ENCODE measurements at places on chromosomes 11 and 22.

DNA sequence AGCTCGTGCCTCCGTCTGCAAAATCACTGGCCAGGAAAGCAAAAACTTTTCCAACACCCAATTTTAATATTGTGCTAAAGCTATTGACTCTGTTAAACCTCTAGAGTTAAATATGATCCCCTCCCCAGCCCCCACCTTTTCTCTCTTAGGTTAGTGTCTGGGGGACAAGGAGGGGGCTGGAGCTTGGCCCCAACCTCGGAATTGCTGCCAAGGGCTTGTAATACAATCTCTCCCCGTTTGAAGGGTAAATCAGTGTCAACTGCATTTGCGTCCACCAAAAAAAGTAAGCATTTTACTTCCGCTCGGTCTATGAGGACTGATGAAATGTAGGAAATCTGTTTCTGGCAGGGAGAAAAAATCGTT lies at the start of gene GAS2:
TSS of gene GAS2 (plus strand) at position 287 of the 363 bp plus-strand sequence. CDS start 8,259 bp downstream, outside the sequence.
- no peak for DNase-seq

- DNase-seq, result no peak
Measured at GRCh38 chr11:77346906-77347603, 45.6 kb upstream of the GDPD4 start.

- DNase-seq, result no peak
Measured at GRCh38 chr11:67317888-67318555, 14.7 kb downstream of the SSH3 start.

DNA sequence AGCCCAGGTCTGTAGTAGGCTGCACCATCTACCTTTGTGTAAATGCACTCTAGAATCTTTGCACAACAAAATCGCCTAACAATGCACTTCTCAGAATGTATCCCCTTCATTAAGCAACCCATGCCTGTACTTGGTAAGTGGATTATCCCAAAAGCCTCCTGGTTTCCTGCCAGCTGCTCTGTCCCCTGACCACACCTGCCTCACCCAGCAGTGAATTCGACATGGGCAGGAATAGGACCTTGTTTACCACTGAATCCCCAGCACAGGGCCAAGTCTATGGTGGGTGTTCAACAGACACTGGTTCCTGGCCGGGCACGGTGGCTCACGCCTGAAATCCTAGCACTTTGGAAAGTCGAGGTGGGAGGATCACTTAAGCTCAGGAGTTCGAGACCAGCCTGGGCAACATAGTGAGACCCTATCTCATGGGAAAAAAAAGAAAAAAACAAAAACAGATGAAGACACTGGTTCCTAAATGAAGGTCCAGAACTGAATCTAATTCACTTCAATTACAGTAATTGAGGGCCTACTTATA lies 5.1 kb upstream of the SYCE3 start:
- no peak for DNase-seq

DNA sequence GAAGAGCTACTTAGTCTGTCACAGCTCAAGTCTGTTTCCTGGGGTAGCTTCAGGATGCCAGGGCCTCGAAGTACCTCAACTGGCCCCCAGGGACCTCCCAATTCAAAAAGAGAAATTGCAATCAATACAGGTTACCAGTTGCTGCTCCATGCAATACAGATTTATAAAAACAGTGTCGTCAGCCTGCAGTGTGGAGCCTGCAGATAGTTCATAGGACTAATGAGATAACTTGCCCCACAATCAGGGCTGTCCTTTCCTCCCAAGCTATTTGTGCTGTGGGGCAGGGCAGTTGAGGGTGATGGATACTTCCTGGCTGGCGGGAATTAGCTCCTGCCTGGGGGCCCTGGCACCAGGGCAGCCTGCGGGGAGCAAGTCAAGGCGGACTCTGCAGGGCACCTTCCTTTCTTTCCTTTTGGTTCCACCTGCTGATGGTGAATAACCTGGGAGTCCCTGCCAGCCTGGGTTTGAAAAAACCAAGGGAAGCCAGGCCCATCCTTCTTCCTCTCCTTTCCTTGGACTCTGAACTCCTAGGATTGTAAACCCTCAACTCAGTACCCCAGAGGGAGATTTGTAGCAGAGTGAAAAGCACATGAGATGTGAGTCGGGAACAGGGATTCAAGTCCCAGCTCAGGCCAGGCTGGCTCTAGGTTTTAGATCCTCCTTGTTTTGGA lies 216.6 kb downstream of the CEP164 start:
- no peak for DNase-seq

DNA sequence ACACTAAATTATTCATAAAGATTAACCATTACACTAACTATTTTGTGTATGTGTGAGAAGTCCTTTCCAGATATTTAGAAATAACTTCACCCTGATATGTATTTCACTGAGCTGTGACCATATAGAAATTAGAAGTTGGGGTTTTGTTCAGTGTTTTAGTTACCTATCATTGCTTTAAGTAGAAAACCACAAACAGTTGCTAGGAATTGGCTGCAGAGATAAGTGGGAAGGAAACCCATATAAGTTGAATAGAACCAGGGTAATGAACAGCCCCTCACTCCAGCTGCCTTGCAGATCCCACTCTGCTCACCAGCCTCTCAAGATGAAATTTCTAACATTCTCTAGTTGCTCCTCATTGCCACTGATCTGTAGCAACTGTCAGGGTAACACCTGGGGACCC lies 10.3 kb downstream of the SRSF8 start:
- DNase-seq, result no peak

GRCh38 chr11:122979815-122980595 lies 1.6 kb downstream of the BSX start:
- no peak for DNase-seq

GRCh38 chr11:134014511-134014910 lies 54.4 kb upstream of the JAM3 start:
- no peak for DNase-seq

DNA sequence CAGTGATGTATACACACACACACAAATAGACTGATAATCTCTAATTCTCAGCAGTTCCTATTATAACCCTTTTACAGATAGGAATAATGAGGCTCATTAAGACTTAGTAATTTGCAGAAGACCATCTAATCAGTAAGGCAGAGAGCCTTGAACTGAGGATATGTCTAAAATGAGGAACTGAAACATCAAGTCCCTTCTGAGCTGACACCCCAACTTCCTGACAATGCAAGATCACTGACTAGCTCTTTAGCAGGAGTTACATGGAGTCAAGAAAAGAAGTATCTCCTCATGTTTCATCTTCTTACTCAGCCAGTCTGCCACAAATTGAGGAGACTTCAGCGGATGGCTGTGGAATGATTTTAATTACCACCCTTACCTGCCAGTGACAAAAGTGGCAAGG lies 193.0 kb downstream of the MSANTD4 start:
- no peak for DNase-seq

GRCh38 chr11:61912991-61913698 lies 4.2 kb downstream of the RAB3IL1 start:
- DNase-seq, result no peak

- DNase-seq, result no peak
Measured at GRCh38 chr11:42251984-42252383, 792.5 kb upstream of the LRRC4C start.

DNA sequence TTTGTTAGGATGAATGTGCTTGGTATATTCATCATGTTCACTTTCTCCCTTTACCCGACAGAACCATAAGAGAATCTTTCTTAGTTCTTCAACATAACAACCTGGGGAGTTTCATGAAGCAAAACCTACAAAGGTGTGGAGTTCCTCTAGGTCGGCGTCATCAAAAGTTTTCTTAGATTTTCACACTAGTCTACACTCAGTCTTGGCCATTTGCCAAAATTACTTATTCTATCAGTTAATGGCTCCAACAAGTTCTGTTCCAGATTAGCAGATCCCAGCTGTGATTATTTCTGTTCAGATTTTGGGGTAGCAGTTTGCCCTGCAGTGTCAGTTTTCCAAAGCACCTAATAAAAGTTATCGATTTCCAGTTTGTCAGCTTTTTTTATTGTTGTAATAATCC lies 935.8 kb upstream of the RAG2 start:
- DNase-seq, result no peak

- no peak for DNase-seq
Measured at GRCh38 chr22:44543781-44544477, 45.9 kb upstream of the RTL6 start.

DNA sequence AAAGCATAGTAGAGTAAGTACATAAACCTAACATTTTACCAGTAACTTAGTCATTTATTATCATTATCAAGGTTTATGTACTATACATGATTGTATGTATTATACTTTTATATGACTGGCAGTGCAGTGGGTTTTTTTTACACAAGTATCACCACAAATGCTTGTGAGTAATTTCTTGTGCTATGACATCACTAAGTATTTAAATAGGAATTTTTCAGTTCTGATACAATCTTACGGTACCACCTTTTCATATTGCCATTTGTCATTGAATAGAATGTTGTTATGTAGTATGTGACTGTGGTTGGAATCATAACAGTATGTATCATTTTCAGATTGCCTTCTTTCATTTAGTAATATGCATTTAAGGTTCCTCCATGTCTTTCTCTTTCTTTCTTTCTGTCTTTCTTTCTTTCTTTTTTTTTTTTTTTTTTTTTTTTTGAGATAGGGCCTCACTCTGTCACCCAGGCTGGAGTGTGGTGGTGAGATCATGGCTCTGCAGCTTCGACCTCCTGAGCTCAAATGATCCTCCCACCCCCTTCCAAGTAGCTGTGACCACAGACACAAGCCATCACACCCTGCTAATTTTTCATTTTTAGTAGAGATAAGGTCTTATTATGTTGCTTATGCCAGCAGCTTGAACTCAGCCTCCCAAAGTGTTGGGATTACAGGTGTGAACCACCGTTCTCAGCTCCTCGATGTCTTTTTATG lies 18.6 kb downstream of the ATM start:
- no peak for DNase-seq

GRCh38 chr11:4191031-4191571 lies 96.5 kb downstream of the RRM1 start:
- DNase-seq, result no peak

- DNase-seq, result no peak
Measured at GRCh38 chr11:46210133-46210636, 67.3 kb upstream of the CREB3L1 start.

DNA sequence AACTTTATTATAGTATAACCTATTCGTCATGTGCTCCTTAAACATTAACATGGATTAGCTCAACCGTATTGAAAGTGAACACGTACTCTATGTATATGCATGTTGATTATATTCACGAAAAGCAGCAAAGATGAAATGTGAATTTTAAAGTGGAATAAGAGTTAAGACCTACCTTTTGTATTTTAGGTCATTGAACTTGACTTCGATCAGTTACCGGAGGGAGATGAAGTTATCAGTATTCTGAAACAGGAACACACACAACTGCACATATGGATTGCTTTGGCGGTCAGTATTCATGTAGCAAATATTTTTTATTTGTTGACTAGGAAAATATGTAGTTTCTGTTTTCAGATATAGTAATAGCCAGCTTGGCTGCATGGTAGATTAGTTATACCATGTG lies 1.4 kb downstream of the CTR9 start:
- DNase-seq, result no peak

DNA sequence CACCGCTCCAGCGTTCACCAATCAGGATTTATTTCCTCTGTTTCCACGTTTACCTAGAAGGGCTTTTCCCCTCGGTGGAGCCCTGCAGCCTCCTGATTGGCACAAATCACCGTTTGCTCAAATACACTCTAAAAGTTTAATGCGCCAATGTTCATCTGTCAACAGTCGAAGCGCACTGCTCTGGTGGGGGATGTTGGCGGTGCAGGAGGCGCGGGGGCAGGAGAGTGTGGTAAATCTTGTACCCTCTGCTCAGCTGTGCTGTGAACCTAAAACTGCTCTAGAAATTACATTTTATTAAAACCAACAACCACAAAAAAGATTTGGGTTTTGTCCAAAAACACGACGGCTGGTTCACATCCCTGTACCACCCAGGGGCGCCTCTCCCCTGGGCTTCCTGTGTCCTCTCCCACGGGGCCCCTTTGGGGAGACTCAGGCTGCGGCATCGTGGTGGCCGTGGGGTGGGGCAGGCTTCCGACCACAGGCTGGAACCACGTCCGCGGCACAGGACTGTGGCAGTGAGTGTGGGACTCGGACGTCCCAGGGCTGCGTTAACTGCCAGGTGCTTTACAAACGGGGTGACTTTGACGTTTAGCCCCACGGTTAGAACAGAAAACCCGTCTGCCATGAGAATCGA lies 13.5 kb downstream of the TTLL8 start:
- no peak for DNase-seq

GRCh38 chr22:31497148-31497938 lies 1.0 kb downstream of the SFI1 start:
- DNase-seq, result peak; percentile 68

- no peak for DNase-seq
Measured at GRCh38 chr11:66317322-66317722, 478 bp upstream of the CD248 start.

DNA sequence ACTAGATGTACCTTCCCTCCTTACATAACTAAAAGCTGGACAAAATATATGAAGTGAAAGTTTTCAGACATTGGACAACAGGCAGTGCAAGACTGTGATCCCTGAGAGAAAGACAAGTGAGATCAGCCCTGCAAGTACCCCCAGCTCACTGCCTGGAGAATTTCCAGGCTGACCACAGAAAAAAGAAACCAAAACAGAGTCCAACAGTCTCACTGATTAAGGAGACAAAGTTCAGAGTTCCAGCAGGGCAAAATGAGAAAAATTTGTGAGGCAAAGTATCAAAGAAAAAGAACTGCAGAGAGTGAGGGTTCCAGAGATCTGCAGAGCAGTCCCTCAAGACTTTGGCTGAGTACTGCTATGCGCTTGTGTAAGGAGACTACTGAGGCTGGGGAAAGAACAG lies 47.3 kb upstream of the TMEM45B start:
- DNase-seq, result no peak

DNA sequence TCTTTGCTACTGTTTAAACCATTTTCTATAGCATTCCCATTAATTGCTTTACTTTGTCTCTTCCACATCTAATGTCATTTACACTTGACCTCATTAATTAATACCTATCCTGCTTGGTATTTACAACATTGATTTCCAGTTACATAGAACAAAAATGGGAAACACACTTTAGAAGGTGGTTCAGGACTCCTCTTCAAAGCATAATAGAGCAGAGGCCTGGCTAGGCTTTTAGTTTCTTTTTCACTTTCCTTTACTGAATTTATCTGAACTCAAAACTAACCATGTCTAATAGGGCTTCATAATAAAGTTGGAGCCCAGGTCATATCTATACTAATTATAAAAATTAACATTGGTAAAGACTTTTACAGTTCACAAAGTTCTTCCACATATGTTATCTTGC lies 648.0 kb upstream of the KIRREL3 start:
- DNase-seq, result no peak

GRCh38 chr11:29755474-29755873 lies 261.4 kb downstream of the KCNA4 start:
- no peak for DNase-seq

DNA sequence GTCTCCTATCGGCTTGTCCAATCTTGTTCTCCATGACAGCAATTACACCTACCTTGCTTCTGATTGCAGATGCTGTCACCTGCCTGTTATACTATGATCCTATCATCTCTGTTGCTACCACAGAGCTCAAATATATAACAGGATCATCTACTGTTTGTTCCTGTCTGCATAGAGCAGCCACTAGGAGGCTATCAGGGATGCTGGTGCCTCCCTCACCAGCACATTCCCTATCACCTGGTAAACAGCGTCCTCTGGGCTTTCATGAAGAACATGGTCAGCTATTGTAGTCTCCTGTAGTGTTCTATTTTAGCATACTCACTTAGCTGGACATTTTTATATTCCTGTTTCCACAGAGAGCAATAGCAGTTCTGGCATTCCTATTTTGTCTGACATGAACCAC lies 87.8 kb upstream of the FAT3 start:
- no peak for DNase-seq

- no peak for DNase-seq
Measured at GRCh38 chr11:46390331-46391171, 1.0 kb downstream of the CHRM4 start.

GRCh38 chr11:9078113-9079086 lies 13.0 kb downstream of the SCUBE2 start:
- no peak for DNase-seq
